Endodermal cell (in vitro differentiated cells): ENCODE measurements at places on chromosomes 7 and 10. TPM values are rescaled to one million over a fixed set of nuclear protein-coding genes. Genes with fewer than 3 reads are reported as not detected.

Gene RP9
- 12.9 and 15.0 TPM in 2 replicates for total RNA-seq

Gene UFSP1
- 3.7 and 4.1 TPM in 2 replicates for total RNA-seq

DNA sequence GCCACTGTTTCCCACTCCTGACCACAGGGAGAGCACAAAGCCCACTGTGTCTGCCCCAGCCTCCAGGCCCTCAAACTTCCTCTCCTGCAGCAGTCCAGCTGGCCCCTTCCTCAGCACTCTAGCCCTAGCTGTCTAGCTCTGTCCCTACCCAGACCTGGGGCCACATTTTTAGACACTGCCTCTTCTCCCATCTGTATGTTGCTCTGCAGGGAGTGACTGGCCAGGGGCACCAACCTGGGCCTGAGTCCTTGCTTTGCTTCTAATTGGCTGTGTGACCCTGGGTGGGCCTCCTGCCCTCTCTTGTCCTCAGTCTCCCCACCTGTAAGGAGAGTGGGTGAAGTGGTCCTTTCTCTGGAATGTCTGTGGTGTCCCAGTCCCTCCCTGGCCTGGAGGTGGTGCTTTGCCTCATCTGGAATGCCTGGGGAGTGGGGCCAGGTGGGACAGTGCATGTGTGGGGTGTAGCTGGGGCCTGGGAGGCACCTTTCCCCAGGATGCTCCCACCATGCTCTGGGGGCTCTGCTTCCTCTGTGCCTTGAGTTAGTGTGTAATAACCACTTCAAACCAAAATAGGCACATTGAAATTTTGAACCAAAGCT is 25.1 kb downstream of the AQP1 start:
- H3K27me3 ChIP-seq, result peaks cover 13% of the 10 kb centered on the region
- H3K36me3 ChIP-seq, result no peaks in the 10 kb centered on the region
- peak; percentile 40 for DNase-seq
- no peaks in the 10 kb centered on the region for H3K4me1 ChIP-seq
- H3K27ac ChIP-seq, result no peak overlapping the region
- H3K4me3 ChIP-seq, result no peak overlapping the region

DNA sequence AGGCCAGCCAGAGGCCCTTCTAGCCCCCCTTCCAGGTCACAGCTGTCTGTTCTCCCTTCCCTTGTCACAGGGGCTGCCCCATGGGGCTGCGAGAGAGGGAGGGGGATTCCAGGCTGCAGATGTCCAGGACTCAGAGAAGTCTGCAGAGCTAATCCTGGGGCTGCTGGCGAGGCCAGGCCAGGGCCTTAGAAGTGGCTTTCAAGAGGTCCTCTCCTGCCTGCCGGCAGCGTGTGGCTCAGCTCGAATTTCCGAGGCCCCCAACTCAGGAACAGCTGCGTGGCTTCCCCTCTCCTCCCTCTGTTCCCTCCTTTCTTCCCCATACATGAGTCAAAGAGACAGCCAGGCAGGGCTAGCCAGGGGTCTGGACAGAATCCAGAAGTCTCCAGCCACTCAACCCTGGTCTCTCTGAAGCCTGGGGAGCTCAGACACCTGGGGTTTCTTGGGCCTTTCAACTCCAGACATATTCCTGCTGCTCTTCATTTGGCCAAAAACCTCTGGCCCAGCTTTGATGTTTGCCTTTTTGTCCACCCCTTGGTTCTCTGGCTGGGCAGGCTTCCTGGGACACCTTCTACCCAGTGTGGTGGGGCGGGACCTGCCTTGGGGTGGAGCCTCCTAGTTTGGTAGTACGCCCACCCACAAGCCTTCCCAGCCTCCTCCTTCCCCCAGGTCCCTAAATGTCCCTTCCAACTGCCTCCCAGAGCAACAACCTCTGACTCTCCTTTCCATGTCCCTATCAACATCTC is 21.8 kb upstream of the EIF5AL1 start:
- H3K4me1 ChIP-seq, result no peaks in the 10 kb centered on the region
- H3K27ac ChIP-seq, result no peak overlapping the region
- no peaks in the 10 kb centered on the region for H3K36me3 ChIP-seq
- DNase-seq, result peak; percentile 59
- H3K27me3 ChIP-seq, result no peaks in the 10 kb centered on the region

- DNase-seq, result no peak
- no peaks in the 10 kb centered on the region for H3K27me3 ChIP-seq
These were observed 268.3 kb downstream of the TWIST1 start for GRCh38 chr7:18849130-18849529.
